HuH-7.5 (cell line): ENCODE measurements at places on chromosomes 12 and 14.

GRCh38 chr12:96218989-96219678, 25.0 kb downstream of the ELK3 start:
- no peak for DNase-seq

GRCh38 chr12:105492591-105493545, 162.4 kb downstream of the C12orf75 start:
- no peak for DNase-seq

GRCh38 chr12:26372866-26373265, 177.5 kb downstream of the SSPN start:
- DNase-seq, result no peak

DNA sequence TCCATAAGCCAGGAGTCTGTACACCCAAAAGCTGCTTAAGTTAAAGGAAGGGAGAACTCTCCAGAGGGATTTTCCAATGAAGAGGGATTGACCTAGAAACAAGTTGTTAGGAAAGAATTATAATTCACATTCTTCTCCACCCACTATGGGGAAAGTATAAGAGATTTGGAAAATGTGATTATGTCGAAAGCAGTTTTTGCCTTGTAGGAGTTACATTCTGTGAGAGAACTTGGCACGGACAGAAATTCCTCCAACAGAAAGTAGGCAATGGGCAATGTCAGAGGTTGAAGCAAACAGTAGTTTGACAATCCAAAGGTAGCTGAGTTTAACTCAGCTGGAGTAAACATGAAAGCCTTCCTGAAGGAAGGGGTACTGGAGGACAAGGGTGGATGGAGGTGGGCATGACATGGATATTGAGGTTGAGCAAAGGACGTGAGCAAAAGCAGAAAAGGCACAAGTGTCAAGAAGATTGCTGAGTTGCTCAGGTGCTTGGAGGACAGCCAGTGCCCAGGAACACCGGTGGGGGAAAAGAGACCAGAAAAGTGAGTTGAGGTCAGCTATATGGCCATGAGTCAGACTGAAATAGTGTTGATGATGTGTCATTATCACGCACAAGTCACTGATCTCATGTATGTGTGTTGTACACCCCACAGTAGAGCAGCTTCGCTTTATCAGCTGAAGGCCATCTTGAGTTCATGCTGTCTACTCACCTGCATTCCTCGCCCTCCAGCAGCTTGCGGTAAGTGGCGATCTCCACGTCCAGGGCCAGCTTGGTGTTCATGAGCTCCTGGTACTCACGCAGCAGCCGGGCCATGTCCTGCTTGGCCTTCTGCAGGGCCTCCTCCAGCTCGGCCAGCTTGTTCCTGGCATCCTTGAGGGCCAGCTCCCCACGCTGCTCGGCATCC, 4.0 kb downstream of the KRT5 start:
- no peak for DNase-seq

GRCh38 chr12:110249716-110250225, 31.3 kb upstream of the ATP2A2 start:
- DNase-seq, result peak; percentile 47

DNA sequence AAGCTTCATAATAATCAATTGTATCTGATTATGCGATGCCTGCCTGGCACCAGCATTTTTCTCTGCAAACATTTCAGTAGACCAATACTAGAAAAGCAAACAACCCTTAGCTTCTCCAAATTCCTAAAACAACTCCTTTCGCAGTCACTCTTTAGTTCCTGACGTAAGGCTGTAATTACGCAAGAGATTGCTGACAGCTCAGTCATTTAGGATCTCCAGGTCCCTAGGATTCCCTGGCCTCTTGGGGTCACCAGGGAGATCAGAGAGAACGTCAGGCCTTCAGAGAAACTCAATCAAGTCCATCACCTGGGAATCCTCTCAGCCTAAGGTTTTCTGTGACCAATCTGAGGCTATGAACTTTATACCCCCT, 390.6 kb downstream of the PAWR start:
- peak; percentile 50 for DNase-seq

GRCh38 chr12:103308396-103308795, 187.4 kb downstream of the C12orf42 start:
- no peak for DNase-seq

DNA sequence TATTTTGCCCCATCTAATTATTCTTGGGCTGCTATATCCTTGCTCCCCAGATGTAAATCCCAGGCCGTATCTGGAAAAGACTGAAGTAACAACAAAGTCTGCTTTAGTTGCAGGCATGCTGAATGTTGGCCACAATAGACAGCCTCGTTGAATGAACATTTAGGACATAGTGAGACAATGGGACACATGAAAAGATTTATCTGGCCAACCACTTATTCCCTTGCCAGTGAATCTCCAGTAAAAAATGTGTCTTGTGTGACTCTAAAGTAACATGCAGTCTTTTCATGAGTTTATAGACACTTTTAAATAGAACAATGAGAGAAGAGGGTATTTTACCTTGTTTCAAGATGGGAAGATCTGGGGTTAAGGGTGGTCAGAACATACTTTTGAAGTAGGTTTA, 60.2 kb upstream of the STXBP6 start:
- no peak for DNase-seq

GRCh38 chr12:10717410-10717809, 5.7 kb downstream of the YBX3 start:
- no peak for DNase-seq

DNA sequence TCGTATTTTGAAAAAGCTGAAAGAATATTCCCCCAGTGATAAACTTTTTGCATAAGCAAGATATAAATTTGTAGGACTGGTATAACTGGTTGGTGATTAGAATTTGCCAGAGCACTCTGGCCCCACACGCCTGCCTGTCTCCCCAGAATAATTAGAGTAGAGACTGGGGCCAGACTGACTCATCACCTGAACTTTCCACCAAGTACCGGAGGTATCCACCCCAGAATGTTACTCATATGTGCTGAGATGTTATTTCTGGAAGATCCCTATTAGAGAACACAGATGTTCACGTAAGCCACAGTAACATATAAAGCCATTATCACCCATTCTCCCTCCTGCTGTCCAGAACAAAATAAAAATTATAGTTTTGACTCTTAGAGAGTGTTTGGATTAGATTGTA, 49.5 kb upstream of the PIWIL1 start:
- DNase-seq, result no peak

GRCh38 chr14:104390221-104390931, 189.2 kb upstream of the C14orf180 start:
- no peak for DNase-seq

GRCh38 chr14:105323663-105324062, 9.1 kb downstream of the PACS2 start:
- DNase-seq, result no peak

DNA sequence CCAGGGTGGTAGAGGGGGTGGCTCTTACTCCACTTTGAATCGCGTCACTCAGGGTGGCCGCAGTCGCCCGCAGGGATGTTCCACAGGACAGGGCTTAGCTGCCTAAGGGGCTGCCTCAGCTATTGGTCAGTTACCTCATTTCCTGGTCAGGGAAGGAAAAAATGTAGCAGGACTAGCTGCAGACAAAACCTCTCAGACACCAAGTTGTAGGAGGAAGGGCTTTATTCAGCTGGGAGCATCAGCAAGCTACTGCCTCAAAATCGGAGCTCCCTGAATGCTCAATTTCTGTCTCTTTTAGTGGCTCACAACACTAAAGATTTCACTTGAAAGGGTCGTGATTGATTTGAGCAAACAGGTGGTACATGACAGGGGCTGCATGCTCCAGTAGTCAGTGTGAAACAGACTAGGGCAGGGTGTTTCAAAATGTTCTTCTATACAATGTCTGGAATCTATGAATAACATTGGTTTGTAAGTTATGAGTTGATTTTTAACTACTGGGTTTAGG, 6.4 kb upstream of the CLEC6A start:
- DNase-seq, result no peak

DNA sequence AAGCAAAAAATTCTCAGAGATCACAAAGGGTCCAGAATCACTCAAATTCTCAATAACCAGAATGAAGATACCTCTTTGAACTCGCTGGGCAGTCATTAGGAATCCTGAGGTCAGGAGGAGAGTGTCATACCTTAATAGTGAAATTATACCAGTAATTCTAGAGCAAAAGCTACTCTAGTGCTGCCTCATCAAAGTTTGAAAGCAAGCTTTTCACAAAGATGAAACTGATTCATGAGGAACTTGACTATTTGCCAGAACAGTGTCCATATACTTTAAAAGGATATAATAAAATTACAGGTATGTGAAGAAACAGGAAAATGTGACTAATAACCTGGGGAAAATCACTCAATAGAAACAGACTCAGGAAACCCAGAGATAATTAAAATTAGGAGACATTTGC, 44.5 kb downstream of the EML5 start:
- DNase-seq, result no peak

DNA sequence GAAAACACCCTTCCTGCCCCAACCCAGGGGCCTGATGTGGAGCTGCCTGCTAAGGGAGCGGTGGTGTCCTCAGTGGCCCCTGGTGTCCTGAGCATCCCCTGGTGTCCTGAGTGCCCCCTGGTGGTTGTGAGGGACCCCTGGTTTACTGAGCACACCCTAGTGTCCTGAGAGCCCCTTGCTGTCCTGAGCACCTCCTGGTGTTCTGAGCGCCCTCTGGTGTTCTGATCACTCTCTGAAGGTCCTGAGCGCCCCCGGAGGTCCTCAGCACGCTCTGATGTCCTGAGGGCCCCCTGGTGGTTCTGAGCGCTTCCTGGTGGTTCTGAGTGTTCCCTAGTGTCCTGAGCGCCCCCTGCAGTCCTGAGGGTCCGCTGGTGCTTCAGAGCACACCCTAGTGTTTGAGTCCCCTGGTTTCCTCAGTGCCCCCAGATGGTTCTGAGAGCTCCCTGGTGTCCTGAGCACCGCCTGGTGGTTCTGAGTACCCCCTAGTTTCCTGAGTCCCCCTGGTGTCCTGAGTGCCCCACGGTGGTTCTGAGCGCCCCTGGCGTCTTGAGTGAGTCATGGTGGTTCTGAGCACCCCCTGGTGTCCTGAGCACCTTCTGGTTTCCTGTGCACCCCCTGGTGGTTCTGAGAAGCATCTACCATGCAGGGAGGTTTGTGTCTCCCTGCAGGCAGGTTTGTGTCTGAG, 1004.2 kb downstream of the TMEM121 start:
- DNase-seq, result no peak

DNA sequence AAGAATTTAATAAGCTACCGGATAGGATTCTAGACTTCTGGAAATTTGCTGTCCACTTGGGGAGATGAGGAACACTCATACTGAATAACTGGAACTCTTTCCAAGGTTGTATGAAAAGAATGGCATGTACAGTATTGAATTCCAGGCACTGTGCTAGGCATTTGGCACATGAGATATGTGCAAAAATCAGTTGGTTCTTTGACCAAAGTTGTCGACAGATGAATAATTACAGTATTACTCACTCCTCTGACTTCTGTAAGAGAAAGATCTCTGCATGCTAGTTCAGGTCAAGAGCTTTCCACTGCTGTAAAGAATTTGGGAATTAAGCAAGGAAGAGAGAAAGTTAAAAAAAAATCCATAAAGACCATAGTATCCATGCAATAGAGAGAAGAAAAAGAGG, 764.7 kb downstream of the BCL11B start:
- no peak for DNase-seq

DNA sequence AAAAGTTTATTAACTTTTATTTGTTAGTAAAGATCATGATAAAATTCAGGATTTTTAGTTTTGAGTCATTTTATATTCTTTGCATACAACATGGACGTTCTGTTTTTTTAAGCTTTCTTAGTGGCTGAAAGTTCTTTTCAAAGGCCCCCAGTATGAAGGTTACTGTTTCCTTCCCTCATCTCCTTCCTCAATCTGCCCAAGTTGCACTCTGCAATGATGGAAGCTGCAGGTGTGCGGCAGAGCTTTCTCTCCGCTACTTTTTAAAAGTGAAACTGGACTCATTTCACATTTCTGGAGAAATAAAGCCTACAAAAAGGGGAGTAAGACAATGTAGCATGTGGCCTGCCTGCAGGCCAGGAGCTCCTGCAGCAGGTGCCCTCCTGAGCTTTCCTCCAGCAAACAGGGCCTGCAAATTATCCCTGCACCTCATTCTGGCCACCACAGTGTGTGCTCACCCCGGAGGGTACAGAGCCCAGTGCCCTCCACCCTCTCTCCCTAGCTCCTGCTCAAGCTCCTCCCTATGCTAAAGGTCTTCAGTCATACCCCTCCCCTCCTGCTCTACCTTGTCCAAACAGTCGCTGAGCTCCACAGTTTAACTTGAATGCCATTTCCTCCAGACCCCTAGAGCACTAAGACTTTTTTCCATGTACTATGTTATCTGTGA, 78.9 kb downstream of the SETD3 start:
- no peak for DNase-seq

DNA sequence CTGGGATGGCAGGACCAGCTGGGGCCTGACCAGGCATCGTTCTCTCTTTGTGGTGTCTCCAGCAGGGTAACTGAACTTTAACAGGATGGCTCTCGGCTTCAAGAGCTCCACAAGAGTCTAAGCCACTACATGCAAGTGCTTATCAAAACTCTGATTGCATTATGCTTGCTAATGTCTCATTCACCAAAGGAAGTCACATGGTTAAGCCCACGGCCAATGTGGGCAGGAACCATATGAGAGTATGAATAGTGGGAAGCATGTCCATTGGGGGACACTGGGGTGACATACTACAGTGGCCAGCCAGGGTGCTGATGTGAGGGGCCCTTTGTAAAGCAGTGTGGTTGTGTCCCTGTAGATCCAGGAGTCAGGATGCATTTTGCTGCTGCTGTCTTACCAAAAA, 35.0 kb upstream of the KCNA5 start:
- no peak for DNase-seq

GRCh38 chr12:68894276-68894855, 38.6 kb downstream of the CPM start:
- no peak for DNase-seq

DNA sequence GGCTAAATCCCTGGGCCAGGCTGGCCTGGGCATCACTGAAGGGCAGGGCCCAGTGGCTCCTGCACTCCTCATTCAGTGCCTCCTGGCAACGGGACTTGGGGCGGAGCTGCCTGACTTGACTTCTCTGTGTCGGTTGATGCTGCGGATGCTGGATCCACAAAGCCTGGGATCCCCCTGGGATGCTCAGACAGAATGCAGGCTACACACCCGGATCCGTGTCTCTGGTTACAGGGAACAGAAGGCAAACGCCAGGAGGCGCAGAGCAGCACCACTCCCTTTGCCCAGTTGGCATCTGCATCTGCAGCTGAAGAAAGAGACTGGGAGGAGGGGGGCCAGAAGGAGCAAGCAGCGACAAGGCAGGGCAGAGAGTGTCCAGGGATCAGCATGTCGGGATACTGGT, 154.5 kb upstream of the FKBP4 start:
- DNase-seq, result no peak

DNA sequence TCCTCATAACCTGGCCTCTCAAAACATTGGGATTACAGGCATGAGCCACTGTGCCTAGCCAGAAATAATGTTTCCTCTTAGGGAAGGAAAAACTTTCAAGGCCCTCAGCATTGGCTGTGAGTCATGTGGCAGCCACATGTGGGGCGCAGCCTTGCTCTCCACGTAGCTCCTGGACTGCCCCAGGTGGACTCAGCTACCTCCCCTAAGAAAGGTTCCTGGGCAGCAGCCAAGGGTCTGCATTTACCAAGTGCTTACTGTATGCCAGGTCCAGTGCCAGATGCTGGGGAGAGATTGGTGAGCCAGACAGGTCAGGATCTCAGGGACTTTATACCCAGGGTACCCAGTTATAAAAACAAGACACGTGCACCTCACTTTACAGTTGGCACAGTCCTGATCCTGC, 3.7 kb upstream of the TRPV4 start:
- no peak for DNase-seq
